Caudate nucleus (tissue), 63 donors: ENCODE measurements at places on chromosomes 5 and 9.

DNA sequence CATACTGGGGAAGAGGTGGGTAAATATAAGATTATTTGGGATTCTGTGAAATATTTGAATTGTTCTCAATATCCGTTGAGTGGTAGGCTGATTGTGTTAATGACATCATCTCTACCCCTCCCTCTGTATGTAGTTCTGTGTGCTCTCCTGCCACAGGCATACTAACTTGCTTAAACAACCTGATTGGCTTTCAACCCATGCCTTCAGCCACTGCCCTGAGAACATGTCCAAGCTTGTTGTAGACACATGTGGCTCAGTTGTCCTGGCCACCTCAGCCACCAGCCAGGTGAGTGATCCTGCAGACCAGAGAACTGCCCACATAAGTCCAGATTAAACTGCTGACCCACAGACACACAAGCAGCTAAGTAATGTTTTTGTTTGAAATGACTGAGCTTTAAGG, 31.1 kb downstream of the ANKS6 start:
- no peak for DNase-seq

DNA sequence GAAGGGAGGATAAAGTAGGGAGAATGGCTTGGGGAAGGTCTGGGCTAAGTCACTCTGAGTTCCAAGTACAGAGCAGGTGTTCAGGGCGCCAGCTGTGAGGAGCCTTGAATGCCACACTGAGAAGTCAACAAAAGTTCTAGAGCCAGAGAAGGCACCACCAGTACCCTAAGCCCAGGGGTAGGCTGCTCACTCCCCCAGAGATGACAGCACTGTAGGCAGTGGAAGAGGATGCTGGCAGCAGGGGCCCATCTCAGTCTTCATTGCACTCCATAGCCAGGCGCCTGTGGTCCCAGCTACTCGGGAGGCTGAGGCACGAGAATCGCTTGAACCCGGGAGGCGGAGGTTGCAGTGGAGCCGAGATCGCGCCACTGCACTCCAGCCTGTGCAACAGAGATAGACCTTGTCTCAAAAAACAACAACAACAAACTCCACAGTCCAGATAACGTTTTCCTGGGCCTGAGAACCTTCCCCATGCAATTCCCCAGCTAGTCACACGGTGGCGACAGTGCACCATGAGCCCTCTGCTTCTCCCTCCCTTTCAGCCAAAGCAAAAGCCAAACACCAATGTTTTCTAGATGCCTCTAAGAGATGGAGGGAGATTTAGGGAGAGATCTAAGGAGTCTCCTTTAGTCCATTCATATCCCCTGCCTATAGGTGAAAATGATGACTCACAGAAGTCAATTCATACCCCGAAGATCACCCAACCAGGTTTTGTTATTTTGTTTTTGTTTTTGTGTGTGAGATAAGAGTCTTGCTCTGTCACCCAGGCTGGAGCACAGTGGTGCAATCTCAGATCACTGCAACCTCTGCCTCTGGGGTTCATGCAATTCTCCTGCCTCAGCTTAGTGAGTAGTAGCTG, 19.8 kb upstream of the NSD1 start:
- peak; percentile 16 for DNase-seq

DNA sequence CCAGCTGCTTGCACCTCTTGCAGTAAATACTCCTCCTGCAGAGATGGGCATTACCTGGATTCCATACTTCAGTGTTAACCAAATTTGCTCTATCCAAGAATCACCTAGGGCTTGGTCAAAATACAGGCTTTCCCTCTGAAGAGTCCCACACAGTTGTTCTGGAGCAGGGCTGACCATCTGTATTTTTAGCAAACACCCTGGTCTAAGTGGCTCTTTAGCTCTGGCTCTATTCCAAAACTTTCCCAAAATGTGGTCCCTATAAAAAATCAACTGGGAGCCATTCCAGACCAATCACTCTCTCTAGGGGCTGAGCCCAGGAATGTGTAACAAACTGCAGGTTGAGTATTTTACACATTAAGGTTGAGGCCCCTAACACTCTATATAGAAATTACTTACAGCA, 153.7 kb downstream of the SPOCK1 start:
- no peak for DNase-seq

- DNase-seq, result no peak
Measured at GRCh38 chr5:42436051-42436450, 12.8 kb downstream of the GHR start.

GRCh38 chr5:2739360-2740050, 12.0 kb downstream of the IRX2 start:
- no peak for DNase-seq

DNA sequence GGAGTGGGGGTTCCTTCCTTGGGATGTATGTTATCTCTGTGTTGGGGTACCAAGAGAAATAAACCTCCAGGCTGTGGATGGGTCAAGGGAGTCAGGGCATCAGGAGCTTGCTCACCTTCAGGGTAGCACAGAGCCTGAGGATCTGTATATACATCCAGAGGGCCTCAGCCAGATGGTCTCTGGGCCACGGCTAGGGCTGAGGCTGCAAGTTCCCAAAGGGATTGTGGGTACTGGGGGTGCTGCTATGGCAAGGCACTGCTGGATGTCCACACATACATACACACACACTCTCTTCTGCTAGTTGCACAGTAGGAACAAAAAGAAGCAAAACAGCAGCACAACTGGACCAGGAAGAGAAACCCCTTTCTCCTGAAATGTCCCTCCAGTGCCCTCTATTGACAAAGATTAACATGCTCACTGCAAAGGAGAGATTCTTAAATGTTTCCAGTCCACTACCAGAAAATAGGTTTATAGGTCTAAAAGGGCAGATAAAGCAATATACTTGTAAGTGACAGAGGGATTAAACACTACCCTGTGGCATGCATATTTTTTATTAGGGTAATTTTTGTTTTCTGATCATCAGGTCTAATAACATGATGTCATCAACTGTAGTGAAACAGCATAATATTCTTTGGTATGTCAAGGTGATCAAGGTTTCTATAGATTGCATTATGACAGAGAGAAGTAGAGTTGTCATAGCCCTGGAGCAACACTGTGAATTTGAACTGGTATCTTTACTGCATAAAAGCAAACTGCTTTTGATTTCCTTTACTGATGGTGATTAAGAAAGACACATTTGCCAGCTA, 56.3 kb upstream of the KCNN2 start:
- DNase-seq, result no peak

DNA sequence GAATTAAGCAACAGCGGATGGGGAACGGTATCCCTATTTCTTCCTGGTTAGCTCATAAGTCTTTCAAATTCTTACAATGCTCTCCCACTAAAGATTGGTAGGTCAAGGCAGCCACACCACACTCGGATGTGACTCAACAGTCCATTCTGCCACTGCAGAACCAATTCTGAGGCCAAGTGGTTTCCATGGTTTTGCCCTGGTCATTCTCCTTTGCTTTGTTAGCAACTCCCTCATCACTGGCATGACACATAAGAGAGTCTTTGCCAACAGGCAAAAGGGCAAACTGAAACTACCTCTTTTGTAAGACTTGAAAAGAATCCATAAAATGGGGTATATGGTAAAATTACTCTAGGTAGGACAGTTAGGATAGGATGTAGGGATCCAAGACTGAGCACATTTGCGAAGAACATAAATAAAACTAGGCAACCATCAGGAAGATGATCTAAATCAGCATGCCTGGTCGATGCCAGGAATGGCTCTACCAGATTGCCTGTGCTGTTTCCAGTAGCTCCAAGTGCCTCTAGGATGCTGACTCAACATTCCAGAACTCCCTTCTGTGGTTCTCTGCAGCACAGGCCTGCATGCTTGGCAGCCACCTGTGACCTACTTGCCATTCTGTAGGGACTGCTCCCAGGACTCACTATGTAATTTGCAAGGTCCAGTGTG, 105.4 kb downstream of the DCP2 start:
- no peak for DNase-seq

GRCh38 chr5:115785381-115786065, 30.9 kb downstream of the CDO1 start:
- DNase-seq, result no peak

GRCh38 chr9:34603610-34604231, 8.2 kb downstream of the RPP25L start:
- DNase-seq, result peak; percentile 48

DNA sequence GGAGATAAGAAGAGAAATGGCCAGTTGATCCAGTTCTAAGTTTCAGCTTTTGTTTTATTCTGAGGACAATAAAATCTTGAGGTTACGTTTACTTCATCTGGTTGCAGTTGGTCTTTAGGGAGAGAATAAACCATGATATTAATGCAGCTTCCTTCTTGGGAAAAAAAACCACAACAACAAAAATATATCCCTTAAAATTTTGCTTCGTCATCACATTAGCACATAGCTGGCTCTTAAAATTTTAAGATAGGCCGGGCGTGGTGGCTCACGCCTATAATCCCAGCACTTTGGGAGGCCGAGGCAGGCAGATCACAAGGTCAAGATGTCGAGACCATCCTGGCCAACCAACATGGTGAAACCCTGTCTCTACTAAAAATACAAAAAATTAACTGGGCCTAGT, 86.4 kb downstream of the EQTN start:
- no peak for DNase-seq

GRCh38 chr9:127667127-127667844, 39.5 kb upstream of the CFAP157 start:
- no peak for DNase-seq

DNA sequence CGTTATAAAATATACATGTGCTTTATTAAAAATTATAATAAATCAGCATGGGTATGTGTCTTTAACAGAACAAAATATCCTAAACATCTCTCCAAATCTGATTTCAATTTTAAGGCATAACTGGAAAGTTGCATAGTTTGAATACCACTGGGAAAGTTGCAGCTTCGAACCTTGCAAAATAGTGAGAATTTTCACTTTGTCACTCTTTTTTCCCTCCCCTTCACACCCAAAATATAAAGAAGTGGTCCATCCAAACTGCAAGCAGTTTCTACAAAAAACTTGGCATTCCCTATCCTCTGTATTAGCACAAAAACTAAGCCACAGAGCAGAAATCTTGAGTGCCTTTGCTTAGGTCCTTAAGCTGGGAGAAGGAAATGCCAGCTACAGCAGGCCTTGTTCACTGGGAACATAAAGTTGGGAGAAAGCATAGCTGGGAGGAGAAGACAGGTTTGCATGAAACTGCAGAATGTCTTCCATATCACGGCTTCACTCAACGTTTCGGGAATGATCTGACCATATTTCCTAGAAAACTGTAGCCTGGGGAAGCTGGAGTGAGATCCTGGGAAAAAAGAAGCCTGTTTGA, 400.3 kb downstream of the EBF1 start:
- no peak for DNase-seq

- DNase-seq, result no peak
Measured at GRCh38 chr5:65742565-65743231, 20.7 kb downstream of the NLN start.

DNA sequence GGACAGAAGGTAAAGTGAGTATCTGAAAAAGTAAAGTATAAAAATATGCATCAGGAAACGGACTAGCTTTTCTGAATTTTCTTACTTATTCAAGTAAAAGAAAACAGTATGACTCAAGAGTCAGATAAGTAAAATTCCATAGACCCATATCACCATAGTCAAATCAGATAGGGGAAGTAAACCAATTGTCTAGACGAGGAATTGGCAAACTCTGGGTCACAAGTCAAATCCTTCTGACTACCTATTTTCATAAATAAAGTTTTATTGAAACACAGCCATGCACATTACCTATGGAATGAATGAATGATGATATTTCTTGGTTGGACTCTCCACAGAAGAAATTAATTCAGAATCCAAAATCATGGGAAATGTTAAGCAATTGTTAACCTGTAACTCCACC, 59.1 kb upstream of the TMC1 start:
- no peak for DNase-seq

DNA sequence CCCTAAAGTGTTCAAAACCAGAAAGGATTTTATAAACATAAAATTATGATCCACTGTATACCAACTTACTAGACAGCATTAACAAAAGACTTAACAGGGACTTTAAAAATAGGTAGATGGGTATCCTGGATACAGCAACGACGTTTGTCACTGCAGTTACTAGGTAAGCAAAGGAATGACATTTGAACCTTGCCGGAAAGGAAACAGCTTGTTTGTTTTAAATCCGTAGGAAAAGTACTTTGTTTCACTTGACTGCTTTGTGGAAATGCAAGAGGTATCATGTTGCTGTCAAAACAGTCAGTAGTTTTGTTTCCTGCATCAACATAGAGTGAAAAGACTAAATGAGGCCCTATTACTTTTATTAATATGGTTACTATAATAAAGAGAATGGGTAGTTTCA, 122.9 kb downstream of the CDC42SE2 start:
- no peak for DNase-seq

DNA sequence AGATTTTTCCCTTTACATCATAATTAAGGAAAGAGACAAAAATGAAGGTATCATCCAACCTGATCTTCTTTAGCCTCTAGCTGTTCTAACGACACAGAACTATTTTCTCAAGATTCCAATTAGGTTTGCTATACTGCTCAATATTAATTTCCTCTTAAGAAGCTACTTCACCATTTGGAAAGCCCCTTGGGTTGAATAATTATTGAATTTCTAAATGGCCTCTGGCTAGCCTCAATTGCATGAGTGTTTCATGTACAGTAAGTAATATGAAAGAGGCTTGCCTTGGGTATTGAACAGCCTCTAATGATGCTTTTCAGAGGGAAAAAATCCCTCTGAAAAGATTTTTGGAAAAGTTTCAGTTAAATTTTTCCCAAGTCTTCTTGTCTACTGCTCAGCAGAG, 3.7 kb upstream of the MOB3B start:
- no peak for DNase-seq

- no peak for DNase-seq
Measured at GRCh38 chr9:7500521-7500920, 299.1 kb downstream of the DMAC1 start.

DNA sequence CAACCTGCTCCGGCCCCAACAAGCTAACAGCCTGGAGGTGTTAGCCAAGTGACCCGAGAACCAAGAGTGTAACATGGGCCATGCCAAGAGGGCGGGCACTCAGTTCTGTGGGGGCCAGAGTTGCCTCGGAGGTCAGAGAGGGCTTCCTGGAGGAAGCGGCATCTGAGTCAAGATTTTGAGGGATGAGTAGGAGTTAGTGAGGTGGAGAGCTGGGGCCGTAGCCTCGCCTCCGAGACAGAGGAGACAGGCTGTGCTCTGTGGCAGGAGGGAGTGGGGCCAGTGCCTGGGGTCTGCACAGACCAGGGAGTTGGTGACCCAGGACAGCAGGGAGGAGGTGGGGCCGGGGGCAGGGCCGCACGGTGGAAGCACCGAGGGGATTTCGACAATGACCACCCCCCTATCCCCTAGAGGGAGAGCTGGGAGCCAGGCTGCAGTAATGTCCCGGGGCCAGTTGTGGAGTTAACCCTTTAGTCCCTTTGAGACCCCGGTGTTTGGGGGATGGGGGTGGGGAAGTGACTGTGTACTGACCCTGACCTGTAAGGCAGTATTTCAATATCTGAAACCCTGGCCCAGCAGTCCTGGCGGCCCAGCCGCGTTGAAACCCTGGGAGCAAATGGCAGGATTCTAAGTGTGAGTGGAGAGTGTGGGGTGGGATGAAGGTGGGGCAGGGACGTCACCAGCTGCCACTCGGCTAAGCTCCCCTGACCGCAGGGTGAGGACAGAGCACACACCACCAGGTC, 148.7 kb upstream of the COL5A1 start:
- no peak for DNase-seq

- no peak for DNase-seq
Measured at GRCh38 chr5:14710313-14710994, 45.9 kb downstream of the OTULIN start.
